Stimulated activated CD8-positive, alpha-beta memory T cell treated with anti-CD3 and anti-CD28 coated beads, Interleukin-4, amount 100 ng/mL, for 48 hours (primary cell): ENCODE measurements at places on chromosomes 5 and 9.

- no peak for DNase-seq
These were observed 91.8 kb upstream of the FER start for GRCh38 chr5:108655750-108656450.

- DNase-seq: no peak
These were observed 52.2 kb downstream of the GARNL3 start for GRCh38 chr9:127316586-127317323.

GRCh38 chr9:89427621-89428221 lies 70.2 kb downstream of the SEMA4D start:
- DNase-seq: peak; percentile 88

GRCh38 chr5:43037636-43038495 lies 2.3 kb downstream of the ANXA2R start:
- DNase-seq: no peak

DNA sequence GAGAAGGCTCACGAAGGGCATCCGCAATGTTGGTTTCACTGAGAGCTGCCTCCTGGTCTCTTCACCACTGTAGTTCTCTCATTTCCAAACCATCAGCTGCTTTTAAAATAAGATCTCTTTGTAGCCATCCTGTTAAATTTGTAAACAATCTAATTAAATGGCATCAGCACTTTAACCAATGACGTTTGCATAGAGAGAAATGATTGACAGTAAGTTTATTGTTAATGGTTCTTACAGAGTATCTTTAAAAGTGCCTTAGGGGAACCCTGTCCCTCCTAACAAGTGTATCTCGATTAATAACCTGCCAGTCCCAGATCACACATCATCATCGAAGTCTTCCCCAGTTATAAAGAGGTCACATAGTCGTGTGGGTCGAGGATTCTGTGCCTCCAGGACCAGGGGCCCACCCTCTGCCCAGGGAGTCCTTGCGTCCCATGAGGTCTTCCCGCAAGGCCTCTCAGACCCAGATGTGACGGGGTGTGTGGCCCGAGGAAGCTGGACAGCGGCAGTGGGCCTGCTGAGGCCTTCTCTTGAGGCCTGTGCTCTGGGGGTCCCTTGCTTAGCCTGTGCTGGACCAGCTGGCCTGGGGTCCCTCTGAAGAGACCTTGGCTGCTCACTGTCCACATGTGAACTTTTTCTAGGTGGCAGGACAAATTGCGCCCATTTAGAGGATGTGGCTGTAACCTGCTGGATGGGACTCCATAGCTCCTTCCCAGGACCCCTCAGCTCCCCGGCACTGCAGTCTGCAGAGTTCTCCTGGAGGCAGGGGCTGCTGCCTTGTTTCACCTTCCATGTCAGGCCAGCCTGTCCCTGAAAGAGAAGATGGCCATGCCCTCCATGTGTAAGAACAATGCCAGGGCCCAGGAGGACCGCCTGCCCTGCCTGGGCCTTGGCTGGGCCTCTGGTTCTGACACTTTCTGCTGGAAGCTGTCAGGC lies 16.6 kb downstream of the SQSTM1 start:
- no peak for DNase-seq

DNA sequence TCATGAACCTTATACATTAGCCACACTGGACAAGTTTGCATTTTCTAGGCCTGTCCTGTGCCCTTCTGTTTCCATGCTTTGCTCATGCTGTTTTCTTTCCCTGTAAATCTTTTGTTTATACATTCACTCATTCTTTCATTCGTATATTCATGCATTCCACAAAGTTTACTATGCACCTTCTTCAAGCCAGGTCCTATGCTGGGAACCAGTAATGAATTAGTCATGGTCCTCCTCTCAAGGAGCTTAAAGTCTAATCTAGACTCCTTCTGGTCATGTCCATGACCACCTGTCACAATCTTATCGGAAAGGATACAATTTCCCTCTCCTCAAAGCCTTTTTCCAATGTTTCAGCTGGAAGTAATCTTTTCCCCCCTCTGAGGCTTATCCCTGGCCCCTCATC lies 9.1 kb upstream of the XPA start:
- no peak for DNase-seq

DNA sequence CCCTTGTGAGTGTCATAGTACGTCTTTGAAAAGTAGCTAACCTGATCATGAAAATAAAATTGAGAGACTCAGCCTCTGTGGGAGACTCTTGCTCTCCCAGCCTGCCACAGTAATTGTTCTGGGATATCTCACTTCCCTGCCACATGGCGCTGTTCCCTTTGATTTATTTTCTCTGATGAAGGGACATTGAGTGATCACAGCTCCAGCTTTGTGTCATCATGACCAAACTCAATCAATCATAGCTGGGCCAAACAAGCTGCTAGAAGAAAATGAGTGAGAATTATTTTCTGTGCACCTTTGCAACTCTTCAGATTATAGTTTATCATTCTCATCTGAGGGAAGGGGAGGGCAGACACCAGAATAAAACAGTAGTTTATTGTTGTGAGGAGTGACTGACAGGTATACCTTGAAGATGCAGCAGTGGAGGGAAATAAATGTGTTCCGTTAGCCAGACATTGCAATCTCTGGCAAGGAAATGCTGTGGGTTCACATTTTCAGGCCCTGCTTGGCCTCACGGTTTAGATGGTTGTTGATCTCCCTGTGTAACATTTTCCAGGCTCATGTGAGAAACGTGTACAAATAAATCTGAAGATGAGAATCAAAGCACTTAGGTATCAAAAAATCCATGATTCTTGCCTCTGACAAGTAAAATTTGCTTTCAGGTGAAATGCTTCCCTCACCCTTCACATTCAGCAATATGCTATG lies 174.7 kb upstream of the FBXL17 start:
- DNase-seq: no peak

DNA sequence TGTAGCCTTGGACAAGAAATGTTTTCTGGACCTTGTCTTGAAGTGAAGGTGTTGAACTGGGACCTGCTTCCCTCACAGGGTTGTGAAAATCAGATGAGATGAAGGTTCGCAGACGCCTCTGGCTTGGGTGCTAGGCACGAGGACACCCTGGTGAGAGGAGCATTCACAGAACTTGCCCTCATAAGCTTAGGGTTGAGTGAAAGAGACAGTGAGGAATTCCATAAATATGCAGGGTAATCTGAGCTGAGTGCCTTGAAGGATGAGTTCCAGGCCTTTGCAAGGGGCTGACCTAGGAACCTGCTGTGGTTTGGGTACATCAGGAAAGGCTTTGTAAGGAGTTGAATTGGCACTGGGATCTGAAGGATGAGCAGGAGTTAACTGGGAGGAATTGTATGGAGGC lies 75.7 kb upstream of the SAP30L start:
- DNase-seq: no peak

- DNase-seq: no peak
These were observed 74.6 kb downstream of the FOXD1 start for GRCh38 chr5:73373814-73374510.

DNA sequence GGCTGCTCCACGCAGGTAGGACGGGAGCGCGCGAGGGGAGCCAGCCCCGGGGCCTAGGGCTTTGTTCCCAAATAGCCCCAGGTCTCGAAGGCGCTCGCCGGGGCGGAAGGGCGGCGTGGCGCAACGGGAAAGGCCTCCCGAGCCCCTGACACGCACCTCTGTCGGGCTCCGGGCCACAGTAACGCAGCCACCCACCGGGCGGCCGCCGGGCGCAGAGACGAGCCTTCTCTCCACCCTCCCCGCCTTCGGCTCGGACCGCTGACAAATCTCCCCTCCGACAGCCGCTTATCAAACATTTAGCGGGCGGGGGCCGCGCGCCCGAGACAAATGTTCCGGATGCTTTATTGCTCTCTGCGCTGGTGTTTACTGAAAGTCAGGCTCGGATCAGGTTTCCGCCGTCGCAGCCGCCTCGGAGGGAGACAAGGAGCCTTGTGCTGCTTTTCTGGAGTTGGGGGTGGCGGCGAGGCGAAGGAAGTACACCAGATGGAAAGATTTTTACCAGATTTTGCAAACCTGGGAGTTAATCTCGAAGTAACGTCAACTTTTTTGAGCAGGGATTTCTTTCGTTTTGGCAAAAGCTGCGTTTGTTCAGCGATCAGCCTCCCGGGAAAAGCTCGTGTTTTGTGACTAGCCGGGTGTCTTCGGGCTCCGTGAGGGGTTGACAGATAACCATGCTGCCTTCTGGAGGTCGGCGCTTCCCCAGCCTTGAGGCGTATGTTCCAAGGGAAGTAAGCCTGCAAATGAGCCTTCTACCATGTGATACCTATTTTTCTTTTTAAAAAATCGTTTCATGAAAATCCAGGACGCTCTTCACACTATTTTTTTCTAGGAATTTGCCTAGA lies 950 bp downstream of the RGMB start:
- DNase-seq: peak; percentile 71

DNA sequence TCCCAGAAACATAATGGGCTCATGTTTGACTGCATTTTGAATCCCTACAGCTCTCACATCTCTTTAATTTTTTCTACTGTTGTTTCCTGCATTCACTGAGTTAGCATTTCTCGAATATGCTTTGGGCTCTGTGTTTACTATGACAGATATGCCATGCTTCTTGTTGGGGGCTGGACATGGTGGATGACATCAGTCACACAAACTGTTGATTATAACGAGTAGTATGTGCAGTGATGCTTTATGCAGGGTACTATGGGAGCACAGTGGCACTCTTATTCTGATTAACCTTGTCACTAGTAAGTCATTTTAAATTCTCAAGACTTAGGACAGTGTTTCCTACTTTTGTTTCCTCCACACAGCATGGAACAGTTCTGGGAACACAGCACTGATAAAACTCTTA lies 295.4 kb upstream of the ZNF608 start:
- no peak for DNase-seq

- no peak for DNase-seq
These were observed 668.6 kb upstream of the DMAC1 start for GRCh38 chr9:8468045-8468637.

DNA sequence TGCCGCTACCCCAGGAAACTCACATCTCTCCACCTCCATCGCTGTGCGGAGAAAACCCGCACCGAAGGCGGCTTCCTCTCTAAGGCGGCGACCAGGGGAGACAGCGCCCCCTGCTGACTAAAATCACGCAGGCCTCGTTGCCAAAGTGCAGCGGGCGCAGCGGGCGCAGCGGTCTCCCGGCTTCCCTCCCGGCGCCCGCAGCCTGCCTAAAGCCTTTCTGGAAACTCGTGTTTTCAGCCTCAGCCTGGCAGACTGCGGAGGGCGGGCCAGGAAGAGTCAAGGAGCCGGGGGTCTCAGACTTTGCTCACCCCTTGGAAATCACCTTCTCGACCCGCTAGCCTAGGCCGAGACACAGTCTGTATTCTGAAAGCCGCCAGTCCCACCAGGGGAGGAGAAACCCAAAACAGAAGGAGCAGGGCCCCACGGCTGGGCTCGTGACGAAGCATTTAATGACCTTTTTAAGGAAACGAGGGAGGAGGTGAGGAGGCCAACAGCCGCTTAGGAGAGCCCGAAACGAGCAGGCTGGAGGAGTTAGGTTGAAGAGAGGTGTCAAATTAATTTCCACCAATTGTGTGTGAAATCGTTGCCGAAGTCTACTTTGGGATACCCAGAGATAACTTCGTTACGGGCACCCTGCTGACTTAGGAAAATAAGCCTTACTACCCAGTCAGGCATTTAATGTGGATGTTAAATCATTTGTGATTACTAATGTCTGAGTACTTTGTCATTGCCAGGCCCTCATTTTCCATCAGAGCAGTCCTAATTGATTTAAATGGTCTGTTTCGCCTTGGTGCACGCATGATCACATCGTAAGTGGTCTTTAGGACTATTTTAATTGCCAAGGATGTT lies 7.3 kb upstream of the FOXB2 start:
- peak; percentile 88 for DNase-seq

DNA sequence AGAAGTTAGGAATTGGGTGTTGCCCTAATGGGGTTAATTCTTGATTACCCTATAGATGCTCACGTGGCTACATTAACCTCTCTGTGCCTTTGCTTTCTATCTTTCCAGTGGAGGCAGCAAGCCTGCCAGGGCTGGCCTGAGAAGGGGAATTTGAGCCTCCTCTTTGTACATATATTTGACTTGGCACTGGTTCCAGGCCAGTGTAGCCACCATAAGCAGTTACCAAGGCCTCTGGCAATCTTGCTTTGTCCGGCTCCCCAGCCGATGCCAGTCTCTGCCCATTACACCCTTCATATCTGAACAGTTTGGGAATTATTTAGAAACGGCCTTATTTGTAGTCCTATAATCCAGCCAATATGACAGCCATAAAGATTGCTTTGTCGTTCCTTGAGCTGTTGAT lies 58.6 kb upstream of the PPARGC1B start:
- no peak for DNase-seq

DNA sequence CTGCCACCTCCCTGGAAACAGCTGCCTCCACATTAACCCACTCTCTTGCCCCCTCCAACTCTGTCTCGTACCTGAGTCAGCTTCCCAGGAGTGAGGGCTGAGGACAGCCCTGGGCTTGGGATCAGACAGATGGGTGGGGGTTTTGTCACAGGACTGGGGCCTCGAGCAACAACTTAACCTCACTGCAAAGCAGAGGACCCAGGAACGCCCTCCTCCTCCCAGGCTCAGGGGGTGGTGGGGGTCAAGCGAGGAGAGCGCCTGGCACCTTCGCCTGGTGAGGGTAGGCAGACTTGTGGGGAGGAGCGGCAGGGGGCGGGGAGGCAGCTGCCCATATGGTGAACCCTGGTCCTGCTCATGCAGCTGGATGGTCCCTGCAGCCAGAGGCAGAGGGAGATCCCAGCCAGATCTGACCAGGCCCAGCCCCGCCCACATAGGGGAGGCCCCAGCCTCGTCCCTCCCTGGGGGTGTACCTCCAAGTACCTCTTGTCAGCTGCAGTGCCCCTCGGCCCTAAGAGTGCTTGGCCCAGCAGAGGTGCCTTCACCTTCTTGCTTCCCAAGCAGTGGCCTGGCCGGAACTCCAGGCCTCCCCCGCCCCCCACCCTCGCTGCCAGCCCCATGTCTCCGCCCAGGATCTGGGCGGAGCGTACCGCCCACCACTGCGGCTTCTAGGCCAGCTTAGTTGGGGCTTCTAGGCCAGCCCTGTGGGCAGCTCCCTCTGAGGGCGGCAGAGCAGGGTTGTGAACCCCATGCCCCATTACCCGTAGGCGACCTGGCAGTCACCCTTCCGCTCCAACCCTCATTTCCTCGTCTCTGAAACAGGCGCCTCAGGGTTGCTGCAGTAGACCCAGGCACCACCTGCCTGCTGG lies at the start of gene SARDH:
SARDH (minus strand) TSS at position 579 of the 866 bp plus-strand sequence. CDS start 4,179 bp downstream, outside the sequence.
- peak; percentile 71 for DNase-seq

GRCh38 chr5:30930736-30931135 lies 262.8 kb upstream of the CDH6 start:
- DNase-seq: no peak

- DNase-seq: no peak
These were observed 107.7 kb upstream of the CDKN2B start for GRCh38 chr9:22116758-22117157.

GRCh38 chr5:58961631-58962280 lies 378.9 kb downstream of the RAB3C start:
- DNase-seq: no peak
